D721Med (cell line): ENCODE measurements at places on chromosomes 3 and 15.

- DNase-seq: no peak
Measured at GRCh38 chr3:197117114-197117513, 87.5 kb upstream of the MELTF start.

DNA sequence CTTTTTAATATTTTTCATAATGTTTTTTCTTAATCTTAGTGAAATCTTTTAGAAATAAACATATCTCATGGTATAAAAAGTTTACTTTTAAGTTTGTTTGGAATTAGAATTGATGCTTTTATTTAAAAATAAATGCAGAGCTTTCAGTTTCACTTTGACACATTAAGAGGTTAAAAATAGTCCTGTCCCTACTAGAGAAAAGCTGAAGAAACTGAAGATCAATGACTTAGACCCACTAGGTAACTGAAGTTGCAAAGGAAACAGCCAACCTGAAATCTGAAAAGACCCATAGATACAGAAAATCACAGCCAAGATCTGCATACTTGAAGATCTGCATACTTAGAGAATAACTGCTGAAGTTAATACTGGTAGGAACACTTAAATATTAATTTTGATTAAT, 237.6 kb downstream of the RAP2B start:
- DNase-seq: no peak

DNA sequence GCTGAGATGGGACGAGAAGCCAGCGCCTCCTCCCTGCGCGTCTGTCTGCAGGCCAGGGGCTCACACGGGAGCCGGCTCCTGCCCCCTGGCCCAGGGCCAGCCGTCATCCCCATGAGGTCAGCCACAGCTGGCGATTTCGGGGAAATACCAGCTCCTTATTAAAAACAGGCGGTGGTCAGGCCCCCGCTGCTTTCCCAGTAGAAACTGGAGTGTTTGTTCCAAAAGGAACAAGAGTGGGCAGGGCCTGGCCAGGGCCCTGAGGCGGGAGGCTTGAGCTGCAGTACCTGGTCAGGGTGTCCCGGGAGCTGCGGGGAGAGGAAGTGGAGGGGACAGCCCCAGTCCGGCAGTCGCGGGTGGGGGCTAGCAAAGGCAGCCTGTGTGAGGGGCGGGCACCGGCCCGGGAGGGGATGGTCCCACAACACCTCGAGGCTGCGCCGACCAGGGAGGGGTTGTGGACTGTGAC, 17.8 kb downstream of the MYL3 start:
- DNase-seq: no peak

GRCh38 chr3:140006331-140006730, 71.3 kb downstream of the CLSTN2 start:
- no peak for DNase-seq

GRCh38 chr3:186375443-186375842, 13.4 kb upstream of the DGKG start:
- DNase-seq: no peak

- DNase-seq: no peak
Measured at GRCh38 chr3:161946443-161946960, 449.9 kb downstream of the OTOL1 start.

DNA sequence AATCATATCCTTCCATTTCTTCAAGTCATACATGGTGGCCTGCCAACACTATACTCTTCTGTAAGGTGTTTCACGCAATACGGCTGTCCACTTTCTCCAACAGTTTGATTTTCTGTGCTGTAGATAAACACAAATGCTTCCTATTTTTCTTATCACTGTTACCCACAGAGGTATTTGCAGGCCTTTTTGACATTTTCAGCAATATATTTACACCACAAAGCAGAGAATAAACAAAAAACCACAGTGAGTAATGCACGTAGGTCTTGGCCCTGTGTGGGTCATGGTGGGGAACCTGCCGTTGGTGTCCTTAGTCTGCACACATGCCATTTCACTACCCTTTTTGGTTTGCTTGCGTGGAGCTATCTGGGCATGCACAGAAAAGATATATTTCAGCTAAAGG, 59.5 kb downstream of the LRRC28 start:
- no peak for DNase-seq

DNA sequence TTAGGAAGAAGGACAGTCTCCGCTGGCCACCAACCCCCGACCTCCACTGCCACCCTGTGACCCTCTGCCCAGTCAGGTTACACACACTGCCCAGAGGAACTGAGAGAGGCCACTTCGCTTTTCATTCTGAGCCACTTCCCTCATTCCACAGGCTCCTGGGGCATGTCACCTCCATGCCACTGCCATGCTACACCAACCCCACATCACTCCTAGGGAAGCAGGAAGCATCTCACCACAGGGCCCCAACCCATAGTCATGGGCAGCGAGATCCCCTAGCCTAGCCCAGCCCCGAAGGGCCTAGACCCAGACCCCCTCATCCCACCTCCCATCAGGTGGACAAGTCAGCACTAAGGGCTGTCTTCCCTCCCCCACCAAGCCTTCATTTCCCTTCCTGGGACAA, 1.4 kb downstream of the PLCB2 start:
- DNase-seq: no peak

- no peak for DNase-seq
Measured at GRCh38 chr3:138786788-138787271, 47.9 kb downstream of the PIK3CB start.

GRCh38 chr3:30357897-30358296, 248.5 kb upstream of the TGFBR2 start:
- DNase-seq: no peak

DNA sequence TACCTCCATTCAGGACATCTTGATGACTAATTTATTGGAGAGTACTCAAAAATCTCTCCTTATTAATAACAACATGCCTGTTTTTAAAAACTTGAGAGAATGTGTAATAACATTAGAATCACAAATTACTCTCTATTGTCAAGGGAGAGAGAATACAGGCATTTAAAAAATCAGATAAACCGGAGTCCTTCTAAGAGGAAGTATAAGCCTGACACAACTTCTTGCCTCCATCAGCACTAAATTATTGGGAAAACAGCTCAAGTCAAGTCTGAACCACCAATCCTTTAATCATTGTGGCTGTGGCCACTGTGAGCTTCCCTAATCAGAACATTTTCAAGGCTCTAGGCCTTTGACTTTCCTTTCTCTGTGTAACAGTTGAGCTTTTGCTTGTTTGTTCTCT, 38.0 kb downstream of the SSR3 start:
- no peak for DNase-seq

GRCh38 chr15:37520882-37521281, 413.6 kb upstream of the TMCO5A start:
- DNase-seq: no peak

- DNase-seq: no peak
Measured at GRCh38 chr3:34015204-34016142, 217.0 kb downstream of the PDCD6IP start.

GRCh38 chr3:88105325-88105724, 44.4 kb upstream of the C3orf38 start:
- no peak for DNase-seq

DNA sequence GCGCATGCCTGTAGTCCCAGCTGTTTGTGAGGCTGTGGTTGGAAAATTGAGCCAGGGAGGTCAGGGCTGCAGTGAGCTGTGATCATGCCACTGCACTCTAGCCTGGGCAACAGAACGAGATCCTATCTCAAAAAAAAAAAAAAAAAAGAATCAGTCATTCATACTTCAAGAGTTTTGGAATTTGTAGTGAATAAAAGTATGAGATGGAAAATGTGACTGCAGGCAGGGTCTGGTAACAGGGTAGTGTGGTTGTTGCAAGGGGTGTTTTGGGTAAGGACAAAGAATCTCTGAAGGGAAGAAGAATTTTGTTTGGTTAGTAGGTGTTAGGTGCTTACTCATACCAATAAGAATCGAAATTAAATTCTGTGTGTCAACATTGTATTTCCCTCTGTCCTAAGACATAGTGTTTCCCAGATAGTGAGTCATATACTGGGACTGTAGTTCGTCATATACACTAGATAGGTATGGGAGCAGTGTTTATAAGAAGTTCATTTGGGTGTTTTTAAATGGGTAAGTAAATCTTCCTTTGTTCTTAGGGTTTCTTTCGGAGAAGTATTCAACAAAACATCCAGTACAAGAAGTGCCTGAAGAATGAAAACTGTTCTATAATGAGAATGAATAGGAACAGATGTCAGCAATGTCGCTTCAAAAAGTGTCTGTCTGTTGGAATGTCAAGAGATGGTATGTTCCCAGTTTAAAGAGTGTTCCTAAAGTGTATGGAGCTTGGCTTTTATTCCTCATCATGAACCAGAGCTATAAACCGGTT, 14.2 kb downstream of the NR1D2 start:
- no peak for DNase-seq

- no peak for DNase-seq
Measured at GRCh38 chr3:112858410-112859069, 11.9 kb upstream of the CD200R1L start.

DNA sequence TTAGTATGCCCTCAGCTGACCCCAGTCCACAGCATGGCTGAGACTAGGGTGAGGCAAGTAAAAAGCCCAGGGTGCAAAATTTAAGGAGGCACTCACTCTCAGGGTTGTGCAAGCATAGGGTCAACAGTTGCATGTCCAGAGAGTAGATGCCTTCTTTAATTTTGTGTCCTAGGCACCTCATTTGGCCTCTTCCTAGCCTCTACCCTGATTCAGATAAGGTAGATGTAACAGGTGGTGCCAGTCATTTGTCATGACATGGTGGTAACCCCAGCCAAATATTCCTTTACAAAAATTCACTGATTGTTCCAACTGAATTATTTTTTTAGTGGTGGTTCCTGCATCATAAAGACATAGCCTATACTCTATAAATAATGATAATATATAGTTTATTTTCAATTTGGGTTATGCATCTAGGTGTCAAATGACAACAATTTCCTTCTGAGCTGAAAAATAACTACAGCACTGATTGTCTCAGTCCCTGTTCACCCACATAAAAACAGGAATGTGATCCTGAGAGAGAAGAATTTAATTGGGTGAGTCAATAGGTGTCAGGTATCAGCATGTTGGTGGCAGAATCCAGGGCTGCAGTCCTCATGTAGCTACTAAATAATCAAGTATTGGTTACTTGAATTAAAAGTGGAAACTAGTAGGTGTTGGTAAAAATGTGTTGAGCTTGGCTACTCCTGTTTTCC, 44.2 kb upstream of the TIPARP start:
- no peak for DNase-seq
